Keratinocyte (primary cell): ENCODE measurements at places on chromosomes 4 and X.

DNA sequence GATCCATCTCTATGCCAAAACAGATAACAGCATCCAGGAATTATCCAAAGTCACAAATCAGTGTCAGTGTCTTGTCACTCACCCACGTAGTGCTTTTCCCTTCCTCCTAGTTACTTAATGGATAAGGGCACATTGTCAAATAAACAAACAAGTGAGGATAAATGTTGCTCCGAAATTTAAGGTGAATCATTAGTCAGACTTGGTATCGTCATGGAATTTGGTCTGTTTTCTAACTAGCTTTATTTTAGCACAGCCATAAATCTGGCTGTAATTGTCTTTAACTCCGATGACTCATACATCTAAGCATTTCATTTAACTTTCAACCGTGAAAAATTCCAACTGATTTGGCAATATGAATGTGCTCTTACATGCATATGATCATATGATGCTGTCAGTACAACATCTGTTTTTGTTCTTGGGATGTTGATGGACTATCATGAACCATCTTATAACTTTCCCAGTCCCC, 83.3 kb downstream of the SNCA start:
- H3K36me3 ChIP-seq: no peaks in the 10 kb centered on the region
- peak overlapping the region; percentile 95 for H3K27ac ChIP-seq
- peak overlapping the region; percentile 56 for H3K4me3 ChIP-seq
- DNase-seq: peak; percentile 90

GRCh38 chr4:70873216-70873615, 29.0 kb upstream of the MOB1B start:
- H3K27me3 ChIP-seq: no peaks in the 10 kb centered on the region
- DNase-seq: no peak
- H3K36me3 ChIP-seq: no peaks in the 10 kb centered on the region
- H3K27ac ChIP-seq: no peak overlapping the region
- no peaks in the 10 kb centered on the region for H3K4me1 ChIP-seq

DNA sequence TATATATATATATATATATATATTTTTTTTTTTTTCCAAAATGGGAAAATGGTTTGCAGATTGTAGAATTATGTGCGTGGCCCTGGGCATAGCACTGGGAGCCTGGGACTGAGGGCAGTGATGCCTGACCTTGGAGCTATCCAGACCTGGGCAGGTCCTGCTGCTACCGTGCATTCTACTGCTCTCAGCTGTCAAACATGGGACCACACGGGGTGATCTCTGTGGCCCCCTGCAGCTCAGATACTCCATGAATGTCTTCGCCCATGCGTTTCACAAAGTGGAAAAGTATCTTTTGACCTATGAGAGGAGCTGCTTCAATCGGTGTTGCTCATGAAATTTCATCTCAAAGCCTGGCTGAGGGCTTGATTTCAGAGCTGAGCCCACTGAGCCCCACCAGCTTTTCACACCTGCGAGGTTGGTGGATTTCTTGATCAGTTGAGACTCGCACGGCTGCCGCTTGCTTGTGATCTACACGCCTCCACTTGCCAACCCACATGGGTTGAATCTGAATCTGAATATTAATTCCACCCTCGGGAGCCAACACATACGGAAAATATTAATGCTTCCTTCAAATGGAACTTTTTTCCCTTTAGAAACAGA, 35.7 kb downstream of the ING2 start:
- H3K36me3 ChIP-seq: no peaks in the 10 kb centered on the region
- DNase-seq: no peak
- H3K4me3 ChIP-seq: no peak overlapping the region
- H3K27me3 ChIP-seq: no peaks in the 10 kb centered on the region
- H3K4me1 ChIP-seq: peaks cover 12% of the 10 kb centered on the region

DNA sequence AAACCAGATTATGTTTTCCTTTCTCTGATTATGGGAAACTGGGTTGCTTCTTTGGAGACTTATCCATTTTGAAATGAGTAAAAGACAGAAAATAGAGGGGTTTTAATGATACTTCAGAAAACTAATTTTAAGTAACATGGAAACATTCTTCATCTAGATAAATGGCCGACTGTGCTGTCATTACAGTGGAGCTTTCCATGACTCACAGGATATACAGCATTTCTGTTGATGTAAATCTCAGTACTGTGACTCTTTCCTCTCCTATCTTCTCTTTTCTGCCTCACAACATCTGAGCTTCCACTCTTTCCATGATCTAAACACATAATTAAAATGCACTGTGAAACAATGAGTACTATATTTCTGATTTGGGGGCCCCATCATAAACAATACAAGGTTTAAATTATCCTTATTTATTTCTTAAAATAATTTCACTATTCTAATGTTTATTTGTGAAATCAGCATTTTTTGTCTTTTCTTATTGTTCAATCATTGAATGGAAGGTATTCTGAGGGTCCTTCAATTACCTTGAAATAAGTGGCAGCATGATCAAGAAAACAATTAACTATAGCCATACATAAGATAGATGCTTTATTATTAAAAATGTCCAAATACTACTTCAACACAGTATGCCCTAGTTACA, 19.3 kb downstream of the SEC24D start:
- no peak for DNase-seq
- no peaks in the 10 kb centered on the region for H3K27me3 ChIP-seq
- no peak overlapping the region for H3K27ac ChIP-seq
- H3K36me3 ChIP-seq: peaks cover 20% of the 10 kb centered on the region

- H3K4me3 ChIP-seq: no peak overlapping the region
- H3K4me1 ChIP-seq: no peaks in the 10 kb centered on the region
- no peak overlapping the region for H3K27ac ChIP-seq
- DNase-seq: no peak
- H3K27me3 ChIP-seq: no peaks in the 10 kb centered on the region
Measured at GRCh38 chr4:20592663-20593062, 107.6 kb upstream of the PACRGL start.

GRCh38 chr4:36414248-36414647, 132.8 kb downstream of the DTHD1 start:
- no peak for DNase-seq
- H3K4me3 ChIP-seq: no peak overlapping the region
- no peaks in the 10 kb centered on the region for H3K36me3 ChIP-seq
- no peak overlapping the region for H3K27ac ChIP-seq

GRCh38 chrX:42241421-42241820, 318.1 kb upstream of the CASK start:
- DNase-seq: no peak
- no peaks in the 10 kb centered on the region for H3K27me3 ChIP-seq
- no peak overlapping the region for H3K27ac ChIP-seq
- H3K4me1 ChIP-seq: no peaks in the 10 kb centered on the region

- H3K27ac ChIP-seq: peak overlapping the region; percentile 33
- H3K27me3 ChIP-seq: no peaks in the 10 kb centered on the region
- H3K4me3 ChIP-seq: no peak overlapping the region
- DNase-seq: no peak
- H3K4me1 ChIP-seq: no peaks in the 10 kb centered on the region
- peaks cover 4% of the 10 kb centered on the region for H3K36me3 ChIP-seq
Measured at GRCh38 chr4:75494563-75494962, 19.6 kb downstream of the RCHY1 start.

GRCh38 chr4:177964693-177965168, 522.5 kb upstream of the AGA start:
- peak overlapping the region; percentile 77 for H3K27ac ChIP-seq
- H3K4me1 ChIP-seq: peaks cover 18% of the 10 kb centered on the region
- no peaks in the 10 kb centered on the region for H3K36me3 ChIP-seq
- no peaks in the 10 kb centered on the region for H3K27me3 ChIP-seq
- DNase-seq: no peak

DNA sequence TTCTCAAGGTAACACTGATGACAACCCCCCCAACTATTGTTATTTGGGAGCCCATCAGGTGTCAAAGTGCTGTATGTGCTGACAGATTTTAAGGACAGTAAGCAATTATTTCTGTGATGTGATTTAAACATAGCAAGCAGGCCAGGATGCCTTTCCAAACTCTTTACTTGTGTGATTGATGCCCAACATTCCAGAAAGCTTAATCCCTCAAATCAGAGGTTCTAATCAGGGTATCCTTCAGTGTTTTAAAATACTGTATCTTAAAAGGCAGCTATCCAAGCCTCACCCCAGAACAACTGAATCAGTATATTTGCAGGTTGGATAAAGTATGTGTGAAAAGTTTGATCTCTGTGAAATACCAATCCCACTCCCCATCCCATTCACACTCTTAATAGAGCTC, 119.7 kb downstream of the GASK1B start:
- no peaks in the 10 kb centered on the region for H3K36me3 ChIP-seq
- no peak for DNase-seq
- H3K4me1 ChIP-seq: no peaks in the 10 kb centered on the region
- no peaks in the 10 kb centered on the region for H3K27me3 ChIP-seq

DNA sequence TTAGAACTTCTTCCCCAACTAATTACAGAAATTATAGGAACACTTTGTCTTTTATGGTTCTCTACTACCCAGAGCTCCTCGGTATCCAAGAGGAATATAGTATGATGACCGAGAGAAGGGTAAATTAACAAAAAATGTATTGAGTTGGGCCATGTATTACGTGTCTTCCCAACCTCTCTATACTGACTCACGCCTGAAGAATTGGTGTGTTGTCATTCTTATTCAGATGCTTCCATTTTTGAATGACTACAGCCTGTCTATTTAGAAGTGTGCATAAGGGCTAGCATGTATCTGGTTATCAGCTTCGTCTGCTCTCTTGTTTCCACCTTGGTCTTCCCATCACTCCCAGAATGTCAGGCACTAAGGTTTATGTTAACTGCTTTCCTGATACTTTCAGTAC, 24.5 kb upstream of the SCD5 start:
- H3K4me1 ChIP-seq: no peaks in the 10 kb centered on the region
- H3K36me3 ChIP-seq: peaks cover 34% of the 10 kb centered on the region

GRCh38 chrX:68717663-68718442, 70.4 kb downstream of the STARD8 start:
- H3K4me3 ChIP-seq: no peak overlapping the region
- H3K27ac ChIP-seq: no peak overlapping the region
- H3K36me3 ChIP-seq: no peaks in the 10 kb centered on the region
- DNase-seq: no peak

- no peaks in the 10 kb centered on the region for H3K27me3 ChIP-seq
- no peak for DNase-seq
- no peak overlapping the region for H3K27ac ChIP-seq
- no peak overlapping the region for H3K4me3 ChIP-seq
- H3K4me1 ChIP-seq: no peaks in the 10 kb centered on the region
Measured at GRCh38 chr4:78811034-78811433, 34.9 kb downstream of the BMP2K start.

GRCh38 chrX:48826876-48827653, 752 bp downstream of the ERAS start:
- H3K27me3 ChIP-seq: peaks cover 6% of the 10 kb centered on the region
- no peak overlapping the region for H3K4me3 ChIP-seq
- DNase-seq: no peak
- no peaks in the 10 kb centered on the region for H3K4me1 ChIP-seq
- no peaks in the 10 kb centered on the region for H3K36me3 ChIP-seq
- H3K27ac ChIP-seq: no peak overlapping the region

- no peaks in the 10 kb centered on the region for H3K36me3 ChIP-seq
- no peaks in the 10 kb centered on the region for H3K4me1 ChIP-seq
- no peaks in the 10 kb centered on the region for H3K27me3 ChIP-seq
- no peak for DNase-seq
- H3K4me3 ChIP-seq: no peak overlapping the region
- no peak overlapping the region for H3K27ac ChIP-seq
Measured at GRCh38 chr4:131091896-131092295, 1995.9 kb downstream of the C4orf33 start.

DNA sequence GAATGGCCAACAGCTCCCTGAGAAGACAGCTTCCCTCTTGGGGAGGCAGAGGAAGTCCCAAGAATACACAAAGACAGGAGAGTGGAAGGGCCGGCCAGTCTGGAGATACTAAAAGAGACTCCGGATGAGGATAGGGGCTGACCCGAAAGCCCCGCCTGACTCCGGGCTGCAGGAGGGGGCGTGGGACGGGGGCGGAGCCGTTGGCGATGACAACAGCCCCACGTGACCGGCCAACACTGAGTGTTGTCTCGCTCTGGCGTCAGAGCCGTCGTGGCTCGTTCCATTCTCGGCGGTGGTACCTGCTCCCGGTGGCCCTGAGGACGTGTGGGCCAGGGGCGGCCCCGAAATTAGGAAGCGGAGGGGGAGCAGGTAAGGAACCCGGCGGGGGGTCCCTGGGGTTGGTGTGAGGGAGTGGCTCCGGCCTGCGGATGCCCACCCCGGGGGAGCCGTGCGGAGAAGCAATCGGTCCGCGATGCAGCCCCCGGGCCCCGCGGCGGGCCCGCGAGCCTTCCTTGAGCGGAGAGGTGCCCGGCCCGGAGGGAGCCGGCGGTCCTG, at the start of gene BEX4:
Gene BEX4, plus strand, starts transcription at position 239 of the 555 bp plus-strand sequence. CDS start 1,046 bp downstream, outside the sequence.
- no peak for DNase-seq
- H3K27me3 ChIP-seq: peaks cover 7% of the 10 kb centered on the region
- peak within 1 kb of the TSS; percentile 60 for H3K4me3 ChIP-seq
- no peaks in the 10 kb centered on the region for H3K36me3 ChIP-seq
- H3K27ac ChIP-seq: peak within 1 kb of the TSS; percentile 14
- peaks cover 3% of the 10 kb centered on the region for H3K4me1 ChIP-seq

GRCh38 chrX:53160297-53160983, 64.6 kb downstream of the KDM5C start:
- H3K27ac ChIP-seq: no peak overlapping the region
- H3K4me1 ChIP-seq: peaks cover 4% of the 10 kb centered on the region
- DNase-seq: no peak
- no peaks in the 10 kb centered on the region for H3K36me3 ChIP-seq

DNA sequence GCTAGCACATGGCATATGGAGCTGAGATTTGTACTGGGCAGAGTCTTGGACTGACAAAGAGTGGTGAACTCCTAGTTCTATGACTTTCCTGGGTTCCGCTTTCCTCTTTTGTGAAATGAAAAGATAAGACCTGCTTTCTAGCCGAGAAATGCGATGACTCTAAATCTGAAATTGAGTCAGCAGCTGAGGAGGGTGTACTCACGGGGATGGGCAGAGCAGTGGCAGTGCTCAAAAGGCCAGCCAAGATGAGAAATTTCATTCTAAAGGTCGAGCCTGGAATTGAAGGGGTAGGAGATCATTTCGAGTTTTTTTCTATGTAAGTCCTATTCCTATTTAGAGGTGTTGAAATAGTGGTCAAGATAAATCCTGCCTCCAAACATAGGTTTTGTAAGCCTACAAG, 47.0 kb downstream of the NUDT9 start:
- no peaks in the 10 kb centered on the region for H3K4me1 ChIP-seq
- no peaks in the 10 kb centered on the region for H3K27me3 ChIP-seq
- H3K4me3 ChIP-seq: no peak overlapping the region
- H3K27ac ChIP-seq: no peak overlapping the region
- H3K36me3 ChIP-seq: no peaks in the 10 kb centered on the region
- no peak for DNase-seq
